ENCODE measurements at places on chromosomes 4 and X. TPM values are rescaled to one million over a fixed set of nuclear protein-coding genes. Genes with fewer than 3 reads are reported as not detected.

The KLB gene
- not detected for total RNA-seq

The ASB12 gene
- total RNA-seq, result not detected

The RAP2C gene
- total RNA-seq, result 24.2 TPM

DNA sequence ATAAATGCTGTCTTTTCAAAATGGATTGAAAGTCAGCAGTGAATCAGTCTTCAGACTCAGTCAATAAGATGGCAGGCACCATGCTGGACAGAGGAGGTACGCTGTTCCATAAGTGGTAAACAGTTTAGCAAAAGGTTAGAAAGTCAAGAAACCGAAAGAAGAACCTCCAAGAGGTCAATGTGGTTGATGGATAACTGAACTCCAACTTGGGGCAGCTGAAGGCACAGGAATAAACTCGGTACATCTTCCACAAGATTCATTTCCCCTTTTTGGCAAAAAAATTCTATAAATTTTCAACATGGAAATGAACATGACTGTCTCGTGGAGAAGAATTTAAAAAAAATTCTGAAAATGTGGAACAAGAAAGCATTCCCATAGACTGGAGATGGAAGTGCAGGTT, 18.4 kb upstream of the SEL1L3 start:
- DNase-seq, result no peak

DNA sequence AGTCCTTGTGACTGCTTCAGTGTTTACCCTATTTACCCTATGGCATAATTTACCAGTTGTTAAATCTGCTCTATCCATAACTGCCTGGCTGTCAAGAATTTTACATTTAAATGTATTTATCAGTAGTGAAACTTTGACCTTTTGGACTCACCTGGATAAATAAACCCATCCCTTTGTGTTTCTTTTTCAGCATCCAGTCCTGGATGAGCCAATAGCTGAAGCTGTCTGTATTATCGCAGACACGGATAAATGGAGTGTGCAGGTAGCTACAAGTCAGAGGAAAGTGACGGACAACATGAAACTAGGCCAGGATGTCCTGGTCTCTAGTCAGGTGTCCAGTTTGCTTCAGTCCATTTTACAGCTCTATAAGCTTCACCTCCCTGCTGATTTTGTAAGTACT, 122.4 kb downstream of the FNIP2 start:
- DNase-seq, result no peak

GRCh38 chrX:154310616-154311536, 15.3 kb downstream of the TKTL1 start:
- no peak for DNase-seq

DNA sequence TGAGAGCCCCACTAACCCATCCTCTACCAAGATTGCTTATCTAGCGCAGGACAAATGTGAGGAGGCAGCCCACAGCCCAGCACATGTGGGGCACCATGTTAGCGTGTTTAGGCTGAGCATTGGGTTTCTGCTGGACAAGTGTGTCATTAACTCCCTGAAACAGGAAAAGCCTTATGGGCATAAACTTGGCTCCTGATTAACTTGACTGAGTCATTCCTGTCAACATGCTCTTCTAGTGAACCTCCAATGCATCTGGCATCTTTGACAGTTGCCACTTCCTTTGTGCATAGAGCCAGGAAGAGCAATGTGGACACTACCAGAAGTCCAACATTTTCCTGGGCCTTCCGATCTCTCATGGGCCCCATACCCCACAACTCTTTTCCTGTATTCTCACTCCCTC, 2.5 kb downstream of the SPIN2A start:
- DNase-seq, result no peak

- peak; percentile 76 for DNase-seq
Measured at GRCh38 chr4:127000110-127000509, 632.6 kb upstream of the INTU start.

- no peak for DNase-seq
Measured at GRCh38 chrX:47178337-47178736, 15.3 kb upstream of the UBA1 start.

DNA sequence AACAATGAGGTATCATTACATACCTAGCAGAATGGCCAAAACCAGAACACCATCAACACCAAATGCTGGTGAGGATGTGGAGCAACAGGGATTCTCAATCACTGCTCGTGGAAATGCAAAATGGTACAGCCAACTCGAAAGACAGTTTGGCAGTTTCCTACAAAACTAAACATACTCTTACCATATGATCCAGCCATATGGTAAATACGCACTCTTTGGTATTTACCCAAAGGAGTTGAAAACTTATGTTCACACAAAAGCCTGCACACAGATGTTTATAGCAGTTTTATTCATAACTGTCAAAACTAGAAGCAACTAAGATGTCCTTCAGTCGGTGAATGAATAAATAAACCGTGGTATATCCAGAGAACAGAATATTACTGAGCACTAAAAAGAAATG, 7.8 kb downstream of the CASP3 start:
- DNase-seq, result no peak

DNA sequence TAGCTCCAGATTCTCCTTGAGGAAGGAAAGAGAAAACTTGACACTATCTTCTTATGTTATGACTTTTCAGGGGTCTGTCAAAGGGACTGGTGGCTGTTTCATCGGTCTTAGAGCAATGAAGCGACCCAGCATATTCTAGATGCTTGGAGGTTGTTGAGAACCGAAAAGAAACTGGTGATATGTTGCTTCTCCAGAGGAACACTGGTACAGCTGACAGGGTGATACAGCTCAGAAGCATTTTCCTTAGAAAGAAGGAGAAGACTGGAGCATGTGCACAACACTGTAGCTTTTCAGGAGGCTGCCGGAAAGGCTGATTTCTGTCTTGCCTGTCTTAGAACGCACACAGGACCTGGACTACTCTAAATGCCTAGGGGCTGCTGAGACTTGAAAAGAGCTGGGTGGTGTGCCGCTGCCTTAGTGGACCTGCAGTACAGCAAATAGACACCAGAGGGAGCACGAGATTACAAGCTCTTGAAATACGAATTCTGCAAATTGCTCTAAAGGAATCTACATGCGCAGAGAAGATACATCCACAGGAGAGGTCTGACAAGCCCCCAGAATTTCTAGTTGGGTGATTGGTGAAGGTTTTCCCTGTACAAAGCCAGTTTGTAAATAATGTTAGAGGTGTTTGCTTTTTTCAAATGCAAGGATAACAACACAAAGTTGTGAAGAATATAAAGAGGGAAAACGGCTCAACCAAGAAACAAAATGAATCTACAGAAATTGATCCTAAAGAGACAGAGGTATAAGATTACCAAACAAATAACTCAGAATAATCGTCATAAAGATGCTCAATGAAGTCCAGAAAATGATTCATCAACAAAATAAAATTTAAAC, 223.1 kb upstream of the DMD start:
- DNase-seq, result peak; percentile 33

DNA sequence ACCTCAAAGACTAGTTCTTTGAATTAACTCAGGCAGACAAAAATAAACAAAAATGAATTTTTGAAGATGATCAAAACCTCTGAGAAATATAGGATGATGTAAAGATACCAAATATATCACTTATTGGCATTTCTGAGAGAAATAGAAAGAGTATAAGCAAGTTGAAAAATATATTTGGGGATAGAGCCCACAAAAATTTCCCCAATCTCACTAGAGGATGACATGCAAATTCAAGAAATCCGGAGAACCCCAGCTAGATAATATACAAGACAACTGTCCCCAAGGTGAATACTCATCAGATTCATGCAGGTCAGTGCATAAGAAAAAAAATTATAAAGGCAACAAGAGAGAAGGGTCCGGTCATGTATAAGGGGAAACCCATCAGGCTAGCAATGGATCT, 129.1 kb downstream of the CXXC4 start:
- no peak for DNase-seq
